ENCODE measurements at places on chromosomes 6 and 20.

GRCh38 chr6:47680051-47680450 is 18.3 kb upstream of the ADGRF4 start:
- no peak for DNase-seq

- DNase-seq = no peak
Measured at GRCh38 chr6:4265740-4266139, 130.4 kb upstream of the ECI2 start.

- DNase-seq = no peak
Measured at GRCh38 chr20:38999217-38999616, 37.1 kb downstream of the DHX35 start.

DNA sequence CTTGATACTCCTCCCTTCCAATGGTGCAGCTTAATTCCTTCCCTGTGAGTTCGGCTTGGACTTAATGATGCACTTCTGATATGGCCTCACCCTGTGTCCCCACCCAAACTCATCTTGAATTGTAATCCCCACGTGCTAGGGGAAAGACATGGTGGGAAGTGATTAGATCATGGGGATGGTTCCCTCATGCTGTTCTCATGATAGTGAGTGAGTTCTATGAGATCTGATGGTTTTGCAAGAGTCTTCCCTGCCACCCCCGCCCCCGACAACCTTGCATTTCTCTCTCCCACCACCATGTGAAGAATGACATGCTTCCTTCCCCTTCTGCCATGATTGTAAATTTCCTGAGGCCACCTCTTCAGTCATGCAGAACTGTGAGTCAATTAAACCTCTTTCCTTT is 50.3 kb upstream of the HLA-G start:
- DNase-seq = no peak

- DNase-seq = no peak
Measured at GRCh38 chr20:62230696-62231095, 7.6 kb upstream of the OSBPL2 start.

DNA sequence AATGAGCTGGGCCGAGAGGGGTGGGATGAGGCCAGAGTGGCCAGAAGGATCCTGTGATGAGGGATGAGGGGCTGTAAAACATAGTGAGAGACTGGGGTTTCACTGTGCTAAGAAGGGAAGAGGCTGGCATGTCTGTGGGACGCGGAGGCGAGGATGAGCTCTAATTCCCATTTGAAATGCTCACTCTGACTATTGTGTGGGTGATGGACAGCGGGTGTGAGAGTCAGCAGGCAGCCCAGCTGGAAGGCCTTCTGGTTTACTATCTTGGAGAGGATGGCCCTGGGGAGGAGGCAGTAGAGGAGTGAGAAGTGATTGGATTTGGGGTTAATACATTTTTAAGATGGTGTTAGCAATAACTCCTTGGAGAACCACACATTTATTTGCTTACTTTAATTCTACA is 9.5 kb upstream of the MICA start:
- no peak for DNase-seq

DNA sequence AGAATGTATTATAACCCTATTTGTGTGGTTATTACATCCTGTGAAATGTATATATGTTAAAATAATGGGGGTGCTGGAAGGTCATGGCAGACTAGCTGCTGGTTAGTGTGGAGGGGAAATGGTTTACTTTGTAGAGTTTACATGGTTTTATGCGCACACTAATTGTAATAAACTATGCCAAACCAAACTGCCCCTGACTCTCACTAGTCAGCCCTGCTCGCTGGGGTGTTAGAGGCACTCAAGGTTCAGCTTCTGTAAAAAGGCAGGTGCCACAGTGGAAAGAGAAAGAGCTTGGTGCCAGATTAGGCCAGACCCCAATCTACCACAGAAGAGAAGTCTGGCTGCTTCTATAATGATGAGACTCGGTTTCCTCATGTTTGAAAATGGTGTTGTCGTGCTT is 52.7 kb downstream of the GOPC start:
- no peak for DNase-seq

GRCh38 chr6:125253881-125254280 is 47.9 kb downstream of the HDDC2 start:
- DNase-seq = no peak

DNA sequence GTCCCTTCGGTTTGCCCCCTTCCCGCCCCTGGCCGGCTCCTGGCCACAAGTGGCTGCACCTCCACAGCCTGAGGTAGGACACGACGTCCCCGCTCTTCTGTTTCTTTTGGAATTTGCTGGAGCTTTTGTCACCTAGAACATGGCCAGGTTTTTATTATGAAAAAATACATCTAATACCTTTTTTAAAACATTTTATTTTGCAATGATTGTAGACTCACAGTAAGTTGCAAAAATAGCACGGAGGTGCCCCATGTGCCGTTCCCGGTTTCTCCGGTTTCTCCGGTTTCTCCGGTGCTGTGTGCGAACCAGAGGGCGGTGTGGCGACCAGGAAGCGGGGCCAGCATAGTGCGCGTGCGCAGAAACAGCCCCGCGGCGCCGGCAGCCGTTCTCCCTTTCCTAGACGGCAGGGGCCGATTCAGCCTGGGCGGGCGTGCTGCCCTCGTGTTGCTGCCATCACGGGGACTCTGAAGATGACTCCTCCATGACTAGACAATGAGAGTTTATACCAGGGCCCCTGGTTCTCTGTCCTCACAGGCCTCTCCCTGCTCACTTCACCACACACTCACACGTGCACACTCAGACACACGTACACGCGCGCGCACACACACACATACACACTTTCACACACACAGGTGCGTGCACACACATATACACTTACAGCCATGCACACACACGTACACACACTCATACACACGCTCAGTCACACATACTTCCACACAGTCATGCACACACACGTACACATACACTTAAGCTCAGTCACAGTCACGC is 102.1 kb downstream of the TMEM242 start:
- peak; percentile 79 for DNase-seq

GRCh38 chr6:153958860-153959259 is 80.2 kb upstream of the OPRM1 start:
- no peak for DNase-seq

- no peak for DNase-seq
Measured at GRCh38 chr20:59752101-59752586, 147.8 kb downstream of the PHACTR3 start.

GRCh38 chr6:26487466-26487865 is 12.6 kb upstream of the BTN1A1 start:
- DNase-seq = no peak

DNA sequence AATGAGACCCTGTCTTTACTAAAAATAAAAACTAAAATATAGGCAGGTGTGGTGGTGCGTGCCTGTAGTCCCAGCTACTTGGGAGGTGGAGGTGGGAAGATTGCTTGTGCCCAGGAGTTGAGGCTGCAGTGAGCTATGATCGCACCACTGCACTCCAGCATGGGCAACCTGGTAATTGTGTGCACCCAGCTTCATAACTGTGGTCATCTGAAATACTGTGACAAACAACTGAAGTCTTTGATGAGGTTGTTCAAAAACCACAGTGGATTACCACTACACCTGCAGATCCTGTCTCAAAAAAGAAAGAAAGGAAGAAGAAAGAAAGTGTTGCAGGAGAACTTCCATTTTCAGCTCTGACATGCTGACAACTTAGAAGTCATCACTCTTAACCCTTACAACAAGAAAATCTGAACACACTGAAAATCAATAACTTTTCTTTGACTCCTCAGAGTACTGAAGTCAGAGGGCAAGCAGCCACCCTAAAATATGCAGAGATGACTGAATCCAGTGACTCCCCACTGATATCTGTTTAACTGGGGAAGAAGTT is 13.8 kb upstream of the ZBP1 start:
- no peak for DNase-seq

DNA sequence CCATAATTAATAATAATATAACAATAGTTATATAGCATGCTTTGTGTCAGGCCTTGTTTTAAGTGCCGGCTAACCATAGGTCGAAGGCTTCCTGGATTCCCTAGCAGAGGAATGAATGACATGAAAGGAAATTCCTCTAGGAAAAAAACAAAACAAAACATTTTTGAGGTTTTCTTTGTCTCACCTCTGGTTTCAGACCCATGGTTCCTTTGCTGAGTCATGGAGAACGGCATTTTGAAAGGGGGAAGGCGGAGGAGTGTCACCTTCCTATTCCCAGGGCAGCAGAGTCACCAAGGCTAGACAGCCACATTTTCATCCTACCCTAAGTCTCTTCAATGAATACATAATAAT is 25.3 kb upstream of the CCND3 start:
- no peak for DNase-seq

- no peak for DNase-seq
Measured at GRCh38 chr6:131755597-131755996, 44.8 kb upstream of the CTAGE9 start.

- no peak for DNase-seq
Measured at GRCh38 chr6:131424475-131424874, 148.6 kb upstream of the ARG1 start.

DNA sequence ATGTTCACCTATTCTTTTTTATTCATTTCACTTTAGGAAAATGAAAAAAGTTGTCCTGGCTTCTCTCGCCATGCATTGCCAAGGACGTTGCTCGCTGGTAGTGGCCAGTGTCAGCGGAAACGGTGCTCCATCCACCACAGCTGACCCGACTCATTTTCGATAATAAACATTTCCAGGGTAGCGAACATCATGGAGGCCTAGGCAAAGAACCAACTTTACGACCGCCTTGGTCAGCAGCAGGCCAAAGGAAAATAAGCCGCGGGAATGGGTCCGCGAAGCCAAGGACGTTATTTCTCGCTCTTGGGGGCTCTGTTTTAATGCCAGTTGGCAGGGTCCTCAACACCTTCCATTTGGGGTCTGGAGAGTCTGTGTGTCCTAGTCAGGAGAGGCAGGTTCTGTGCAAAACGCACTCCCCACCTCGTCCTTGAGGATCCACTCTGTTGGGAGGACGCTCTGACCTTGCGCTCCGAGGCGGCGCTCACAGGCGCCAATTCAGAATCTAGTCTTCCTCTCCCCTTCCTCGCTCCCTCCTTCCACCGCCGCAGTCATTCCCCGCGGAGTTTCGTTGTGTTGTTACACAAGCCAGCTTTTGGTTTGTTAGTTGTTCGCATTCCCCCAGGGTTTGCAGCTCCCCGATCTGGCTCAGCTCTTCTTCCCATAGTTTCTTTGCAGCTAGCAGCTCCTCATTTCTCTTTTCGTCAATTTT is 4.1 kb upstream of the PAX1 start:
- DNase-seq = no peak

DNA sequence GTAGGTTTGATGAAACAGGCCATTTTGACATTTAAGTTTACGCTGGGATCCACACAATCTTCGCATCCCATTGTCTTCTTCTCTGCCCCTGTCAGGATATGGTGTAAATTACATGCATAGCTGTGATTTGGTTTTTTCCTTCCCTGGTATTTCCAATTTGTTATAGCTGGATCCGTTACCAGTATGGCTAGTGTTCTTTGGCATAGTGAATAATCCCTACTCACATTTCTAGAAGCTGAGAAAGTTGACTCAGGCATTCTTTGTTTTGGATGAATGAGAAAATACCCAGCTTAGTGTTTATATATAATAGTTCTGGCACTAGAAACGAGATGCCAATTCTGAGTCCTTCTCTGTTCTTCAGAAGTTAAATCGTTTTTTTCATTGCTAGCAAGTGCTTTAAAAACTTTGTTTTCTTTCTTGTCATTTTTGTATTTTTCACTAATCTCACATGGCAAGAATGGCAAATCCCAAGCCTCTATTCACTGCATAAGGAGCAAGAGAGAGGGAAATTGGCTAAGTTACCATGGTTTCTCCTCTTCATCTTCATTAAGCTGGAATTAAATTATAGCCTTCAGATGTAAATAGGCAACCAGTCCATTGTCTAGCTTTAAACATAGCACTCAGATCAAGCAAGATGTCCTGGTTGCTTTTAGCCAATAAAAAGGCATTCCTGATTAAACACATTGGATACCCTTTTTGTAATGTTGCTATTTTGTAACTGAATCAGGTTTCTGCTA is 91.9 kb upstream of the LAMP5 start:
- no peak for DNase-seq

GRCh38 chr6:1696463-1696850 is 86.7 kb downstream of the FOXC1 start:
- no peak for DNase-seq

DNA sequence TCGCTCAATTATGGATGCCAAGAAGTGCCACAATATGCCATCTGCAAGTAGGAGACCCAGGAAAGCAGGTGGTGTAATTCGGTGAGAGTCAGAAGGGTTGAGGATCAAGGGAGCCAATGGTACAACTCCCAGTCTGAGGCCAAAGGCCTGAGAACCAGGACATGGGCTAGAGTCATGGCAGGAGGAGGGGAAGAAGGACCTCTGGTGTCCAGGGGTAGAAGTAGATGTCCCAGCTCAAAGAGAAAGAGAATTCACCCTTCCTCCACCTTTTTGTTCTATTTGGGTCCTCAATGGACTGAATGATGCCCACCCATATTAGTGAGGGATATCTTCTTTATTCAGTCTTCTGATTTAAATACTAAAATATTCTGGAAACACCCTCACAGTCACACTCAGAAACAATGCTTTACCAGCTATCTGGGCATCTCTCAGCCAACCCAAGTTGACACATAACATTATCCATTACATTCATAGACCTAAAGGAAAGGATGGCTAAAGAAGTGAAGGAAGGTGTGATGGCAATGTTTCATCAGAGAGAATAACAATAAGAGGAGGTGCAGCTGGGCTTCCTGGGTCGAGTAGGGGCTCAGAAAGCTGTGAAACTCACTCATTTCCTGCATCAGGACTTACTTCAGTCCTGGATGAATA is 21.2 kb upstream of the HLA-DQA1 start:
- DNase-seq = no peak

DNA sequence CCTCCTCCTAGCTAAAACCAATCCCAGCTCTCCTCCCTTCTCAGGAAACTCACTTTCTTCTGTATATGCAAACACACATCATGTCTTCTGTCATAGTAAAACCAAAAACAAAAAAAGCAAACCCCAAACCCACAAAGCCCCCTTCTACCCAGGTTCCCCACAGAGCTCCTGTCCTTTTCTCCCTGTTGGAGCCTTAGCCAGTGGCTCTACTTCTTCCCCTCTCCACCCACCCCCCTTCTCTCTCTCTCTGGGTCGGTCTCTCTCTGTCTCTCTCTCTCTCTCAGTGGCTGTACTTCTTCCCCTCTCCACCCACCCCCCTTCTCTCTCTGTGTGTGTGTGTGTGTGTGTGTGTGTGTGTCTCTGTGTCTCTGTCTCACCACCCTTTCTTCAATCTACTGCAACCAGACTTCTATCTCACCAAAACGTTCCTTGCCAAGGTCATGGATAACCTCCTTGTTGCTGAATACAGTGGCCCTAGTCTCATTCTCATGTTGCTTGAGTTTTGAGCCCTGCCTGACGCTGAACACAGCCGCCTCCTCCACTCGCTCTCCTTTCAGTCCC is 8.7 kb upstream of the OSER1 start:
- no peak for DNase-seq

Measured in activated CD4-positive, alpha-beta T cell treated with anti-CD3 and anti-CD28 coated beads for 4 hours (primary cell).